Mucosa of descending colon (tissue), 3 donors: ENCODE measurements at places on chromosomes 6 and 20.

GRCh38 chr6:106556368-106556960 is 72.8 kb downstream of the RTN4IP1 start:
- DNase-seq, result no peak

- no peak for DNase-seq
Measured at GRCh38 chr6:96888745-96889144, 8.9 kb downstream of the NDUFAF4 start.

GRCh38 chr6:104473021-104473429 is 386.7 kb downstream of the HACE1 start:
- no peak for DNase-seq

GRCh38 chr20:10453241-10453640 is 18.1 kb downstream of the SLX4IP start:
- DNase-seq, result peak; percentile 37
